Activated CD4-positive, alpha-beta T cell treated with anti-CD3 and anti-CD28 coated beads, Interleukin-2, amount 10 ng/mL, durations not matched to agents 7 days and 5 days (primary cell): ENCODE measurements at places on chromosomes 11 and 22. TPM values are rescaled to one million over a fixed set of nuclear protein-coding genes. Genes with fewer than 3 reads are reported as not detected.

- no peak for DNase-seq
These were observed 43.6 kb downstream of the UVRAG start for GRCh38 chr11:75858613-75859012.

The MMP7 gene
- not detected for total RNA-seq

The ADM gene
- 0.92 TPM for total RNA-seq

DNA sequence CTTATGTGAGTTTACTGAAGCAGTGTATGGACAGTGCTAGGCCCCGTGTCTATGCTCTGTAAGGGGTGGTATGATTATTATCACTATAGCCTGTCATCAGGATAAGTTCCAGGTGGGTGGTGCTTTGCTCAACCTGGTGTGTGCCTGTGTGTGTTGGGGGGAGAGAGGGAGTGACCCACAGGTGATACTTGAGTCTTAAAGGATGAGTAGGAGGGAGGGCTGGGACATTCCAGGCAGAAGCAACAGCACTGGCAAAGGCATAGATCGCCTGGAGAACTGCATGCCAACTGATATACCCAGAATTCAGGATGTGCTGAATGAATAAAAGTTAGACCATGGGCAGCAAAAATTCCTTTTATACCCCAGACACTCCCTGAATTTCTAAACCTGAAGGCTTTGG is 4.5 kb downstream of the KIAA1671 start:
- no peak for DNase-seq

- DNase-seq: peak; percentile 12
These were observed 2.9 kb upstream of the MTFP1 start for GRCh38 chr22:30422481-30423300.

The UNC93B1 gene
- 32.6 TPM for total RNA-seq

- no peak for DNase-seq
These were observed 9.1 kb upstream of the RAC2 start for GRCh38 chr22:37253126-37253660.

DNA sequence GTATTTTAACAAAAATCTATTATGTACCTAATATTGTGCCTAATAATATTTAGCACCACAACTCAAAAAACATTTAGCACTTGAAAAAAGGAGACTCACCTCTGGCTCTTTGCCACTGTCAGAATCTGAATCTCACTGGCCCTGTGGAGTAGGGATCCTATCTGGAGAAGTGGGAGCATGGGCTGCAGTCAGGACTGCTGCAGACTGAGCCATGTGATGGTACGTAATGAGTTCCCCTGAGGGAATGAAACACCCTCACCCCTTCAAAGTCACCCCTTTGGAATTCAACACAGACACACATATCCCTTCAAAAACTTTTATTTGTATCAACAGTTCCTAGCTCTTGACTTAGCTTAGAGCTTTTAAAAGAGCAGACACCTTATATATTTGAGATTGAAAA is 6.5 kb downstream of the PTPMT1 start:
- no peak for DNase-seq

- no peak for DNase-seq
These were observed 125.2 kb upstream of the SNX19 start for GRCh38 chr11:131041331-131042040.

The KRTAP5-11 gene
- not detected for total RNA-seq

The OR51F2 gene
- not detected for total RNA-seq

GRCh38 chr22:23504516-23504915 is 75.6 kb downstream of the IGLL1 start:
- no peak for DNase-seq

The OR8B12 gene
- not detected for total RNA-seq

The CNGA4 gene
- total RNA-seq: not detected

The RAG1 gene
- 0.10 TPM for total RNA-seq

DNA sequence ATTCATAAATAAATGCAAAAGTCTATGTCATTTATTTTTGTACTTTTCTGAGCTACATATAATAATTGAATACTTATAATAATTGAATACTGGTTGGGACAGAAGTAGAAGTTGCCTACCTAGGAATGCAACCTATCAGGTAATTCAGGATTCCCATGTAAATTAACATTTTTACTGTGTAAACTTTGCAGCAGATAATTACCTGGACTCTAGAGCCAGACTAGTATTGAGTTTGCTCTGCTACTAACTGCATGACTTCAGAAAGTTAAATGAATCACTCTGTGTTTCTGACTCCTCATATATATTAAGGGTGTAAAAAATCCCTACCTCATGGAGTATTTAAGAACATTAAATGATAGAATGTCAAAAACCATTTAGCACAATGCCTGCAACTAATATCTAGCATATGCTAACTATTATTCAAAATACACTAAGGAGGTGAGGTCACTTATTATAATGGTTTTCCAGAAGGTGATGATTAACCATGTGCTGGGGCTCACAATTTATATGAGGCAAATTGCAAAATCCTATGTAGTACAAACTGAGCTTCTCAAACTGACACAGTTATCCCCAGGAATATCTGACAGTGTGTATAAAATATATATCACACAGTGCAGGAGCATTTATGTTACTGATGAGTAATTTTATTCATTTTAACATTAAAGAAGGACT is 138.1 kb upstream of the ANO3 start:
- no peak for DNase-seq

DNA sequence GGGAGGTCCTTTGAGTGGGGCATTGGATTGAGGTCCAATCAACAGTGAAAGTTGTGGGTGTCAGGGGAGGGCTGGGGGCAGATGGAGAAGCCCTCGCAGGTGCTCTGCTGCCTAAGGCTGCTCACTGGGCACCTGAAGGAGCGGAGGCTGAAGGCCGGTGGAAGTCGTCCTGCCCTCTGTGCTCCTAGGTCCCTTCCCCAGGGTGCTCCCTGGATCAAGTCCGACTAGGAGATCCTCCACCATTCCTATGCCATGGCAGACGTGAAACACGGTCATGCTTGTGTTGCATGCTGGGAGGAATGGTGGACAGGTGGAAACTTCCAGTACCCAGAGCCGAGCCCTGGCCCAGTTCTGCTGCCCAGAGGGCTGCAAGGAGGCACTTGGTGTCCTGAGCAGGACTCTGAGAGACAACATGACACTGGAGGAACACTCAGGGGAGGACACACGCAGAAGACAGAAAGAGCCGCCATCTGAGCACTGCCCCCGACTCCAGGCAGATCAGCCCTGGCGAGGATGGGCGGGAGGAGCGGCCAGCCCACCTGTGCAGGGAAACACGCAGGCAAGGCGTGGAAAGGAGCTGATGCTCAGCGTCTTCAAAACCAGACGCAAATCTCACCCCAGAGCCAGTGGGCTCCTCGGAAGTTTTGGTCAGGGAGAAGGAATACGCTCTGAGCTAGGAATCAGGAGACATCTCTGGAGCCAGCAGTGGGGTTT is 786.8 kb downstream of the BRD1 start:
- DNase-seq: no peak

GRCh38 chr22:43883012-43883661 is 8.7 kb downstream of the PNPLA5 start:
- DNase-seq: peak; percentile 73

DNA sequence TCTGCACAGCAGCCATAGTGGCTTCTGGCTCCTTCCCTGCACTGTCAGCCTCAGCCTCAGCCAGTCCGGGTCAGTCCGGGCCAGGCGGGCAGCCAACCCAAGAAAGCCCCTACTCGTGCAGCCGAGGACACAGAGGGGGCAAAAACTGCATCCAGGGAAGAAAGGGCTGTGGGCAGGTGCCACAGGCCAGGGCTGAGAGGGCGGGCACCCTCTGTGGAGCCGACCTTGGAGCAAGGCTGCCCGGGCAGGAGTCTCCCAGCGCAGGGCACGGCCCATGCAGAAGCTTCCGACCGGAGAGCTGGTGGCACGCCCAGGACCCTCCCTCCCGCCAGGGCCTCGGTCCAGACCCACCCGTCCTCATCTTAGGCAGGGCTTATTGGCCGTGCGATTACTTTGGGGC is 10.5 kb upstream of the TH start:
- DNase-seq: no peak

GRCh38 chr11:40227730-40228129 is 1231.7 kb downstream of the LRRC4C start:
- DNase-seq: no peak

DNA sequence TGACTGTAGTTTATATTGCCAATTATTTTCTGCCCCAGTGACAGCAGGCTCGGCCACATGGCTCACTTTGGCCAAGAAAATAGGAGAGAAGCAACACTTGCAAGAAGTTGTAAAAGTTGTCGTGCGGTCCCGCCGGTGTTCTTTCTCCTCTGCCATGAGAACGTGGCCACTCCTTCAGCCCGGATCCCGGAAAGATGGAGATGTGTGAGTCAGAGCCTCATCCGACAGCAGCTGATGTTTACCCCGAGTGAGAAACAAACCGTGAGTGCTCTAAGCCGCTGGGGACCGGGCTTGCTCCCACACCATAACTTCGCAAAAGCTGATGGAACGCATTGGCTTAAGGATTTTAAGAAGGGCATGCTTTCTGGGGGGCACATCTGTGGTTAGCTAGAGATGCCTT is 157.0 kb downstream of the CACNA1I start:
- DNase-seq: no peak

GRCh38 chr22:47681411-47682165 is 919.1 kb downstream of the TBC1D22A start:
- no peak for DNase-seq

DNA sequence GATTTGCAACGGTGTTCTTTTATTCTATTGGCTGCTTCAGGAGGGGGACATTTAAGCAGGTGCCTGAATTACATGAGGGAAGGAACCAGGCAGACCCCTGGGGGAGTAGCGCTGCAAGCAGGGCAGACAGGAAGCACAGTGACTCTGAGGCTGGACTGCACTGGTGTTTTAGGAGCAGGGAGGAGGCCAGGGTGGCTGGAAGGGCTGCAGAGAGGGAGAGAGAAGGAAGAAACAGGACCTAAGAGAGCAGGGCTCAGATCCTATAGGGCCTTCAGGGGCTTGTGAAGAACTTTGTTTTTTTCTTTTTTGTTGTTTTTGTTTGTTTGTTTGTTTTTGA is 62.5 kb upstream of the SORL1-AS1 start:
- DNase-seq: no peak

GRCh38 chr22:32342977-32343376 is 14.7 kb upstream of the RFPL3 start:
- DNase-seq: no peak

The C22orf31 gene
- total RNA-seq: not detected

- peak; percentile 62 for DNase-seq
These were observed 74.7 kb downstream of the SC5D start for GRCh38 chr11:121367001-121367843.

- DNase-seq: peak; percentile 27
These were observed 202.8 kb upstream of the SEZ6L start for GRCh38 chr22:25966448-25966913.

- no peak for DNase-seq
These were observed 66.9 kb upstream of the NARS2 start for GRCh38 chr11:78641541-78641940.

DNA sequence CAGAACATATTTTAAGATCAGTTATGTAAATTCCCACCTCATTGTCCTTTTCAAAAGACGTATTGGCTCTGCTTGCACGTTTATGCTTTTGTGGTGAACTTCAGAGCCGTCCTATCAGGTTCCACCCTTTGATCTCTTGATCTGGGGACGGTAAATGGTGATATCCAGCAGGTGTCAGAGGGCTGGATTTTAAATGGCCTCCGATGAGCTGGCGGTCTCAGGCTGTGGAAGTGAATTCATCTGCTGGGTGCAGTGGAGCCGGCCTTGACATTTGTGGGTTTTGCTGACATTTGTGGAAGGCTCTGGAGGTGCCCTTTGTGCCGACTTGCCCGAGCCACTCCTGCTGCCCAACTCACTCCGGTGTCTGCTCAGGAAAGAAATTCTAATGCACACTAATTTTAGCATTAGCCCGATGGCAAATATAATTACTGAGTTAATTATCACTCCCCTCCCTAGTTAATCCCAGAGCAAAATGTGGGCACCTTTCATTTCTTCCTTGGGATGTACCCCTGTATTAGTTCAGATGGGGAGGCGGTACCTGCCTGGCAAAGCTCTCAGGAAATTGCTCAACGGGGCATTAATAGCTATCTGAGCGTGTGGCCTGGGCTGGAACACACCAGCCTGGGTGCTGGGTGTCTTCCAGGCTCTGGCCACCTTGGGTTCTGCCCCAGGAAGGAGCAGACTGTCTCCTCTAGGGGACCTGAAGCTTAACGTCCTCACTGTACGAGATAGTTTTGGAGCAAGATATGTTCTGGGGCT is 9.1 kb downstream of the LRP5 start:
- DNase-seq: no peak

- DNase-seq: no peak
These were observed 5.9 kb downstream of the ATG2A start for GRCh38 chr11:64911142-64911541.

The DBX1 gene
- total RNA-seq: not detected

DNA sequence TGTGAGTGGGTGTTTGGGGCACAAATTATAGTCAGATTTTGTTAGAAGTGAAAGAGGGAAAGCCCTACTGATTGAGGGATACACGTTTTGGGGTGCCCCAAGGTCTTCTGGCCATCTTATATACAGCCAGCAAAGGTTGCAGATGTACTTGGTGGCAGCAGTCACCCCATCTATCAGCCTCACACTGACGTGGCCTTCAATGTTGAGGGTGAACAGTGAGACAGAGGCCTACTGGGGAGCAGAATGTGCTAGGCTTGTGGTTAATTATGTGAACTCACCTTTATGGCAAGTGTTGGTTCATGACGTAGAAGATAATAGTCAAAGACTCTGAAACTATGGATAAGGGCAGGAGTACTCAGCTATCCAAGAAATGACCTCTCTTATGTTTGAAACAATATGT is 121.2 kb downstream of the TRIM44 start:
- no peak for DNase-seq

GRCh38 chr22:32123657-32124056 is 35.4 kb downstream of the C22orf42 start:
- DNase-seq: no peak

The MS4A1 gene
- total RNA-seq: not detected

The NPAS4 gene
- total RNA-seq: 0.52 TPM

- DNase-seq: no peak
These were observed 35.3 kb downstream of the IGF2 start for GRCh38 chr11:2103668-2104523.

The USP2 gene
- total RNA-seq: 0.17 TPM

DNA sequence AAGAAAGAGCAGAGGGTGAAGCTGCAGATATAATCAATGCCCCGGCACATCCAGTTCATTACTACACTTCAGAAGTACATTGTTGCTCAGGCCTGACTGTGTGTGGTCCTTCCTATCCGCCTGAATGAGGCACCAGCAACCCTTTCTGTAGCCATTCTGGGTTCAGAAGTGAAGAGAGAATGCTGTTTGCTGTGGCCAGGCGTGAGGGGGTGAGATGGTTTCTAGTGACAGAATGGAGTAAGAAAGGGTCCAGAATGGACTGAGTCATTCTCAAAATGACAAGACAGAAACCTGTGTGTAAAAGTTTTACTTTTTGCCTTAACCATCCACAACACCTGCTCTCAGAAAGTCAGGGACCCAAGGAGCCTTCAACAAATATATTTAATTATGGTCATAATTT is 334.8 kb downstream of the GUCY1A2 start:
- DNase-seq: no peak

The RRP7A gene
- total RNA-seq: 53.1 TPM
